ENCODE measurements at places on chromosomes 13 and 19.

GRCh38 chr19:50646074-50646807 is 3.0 kb upstream of the C19orf81 start:
- DNase-seq: no peak

DNA sequence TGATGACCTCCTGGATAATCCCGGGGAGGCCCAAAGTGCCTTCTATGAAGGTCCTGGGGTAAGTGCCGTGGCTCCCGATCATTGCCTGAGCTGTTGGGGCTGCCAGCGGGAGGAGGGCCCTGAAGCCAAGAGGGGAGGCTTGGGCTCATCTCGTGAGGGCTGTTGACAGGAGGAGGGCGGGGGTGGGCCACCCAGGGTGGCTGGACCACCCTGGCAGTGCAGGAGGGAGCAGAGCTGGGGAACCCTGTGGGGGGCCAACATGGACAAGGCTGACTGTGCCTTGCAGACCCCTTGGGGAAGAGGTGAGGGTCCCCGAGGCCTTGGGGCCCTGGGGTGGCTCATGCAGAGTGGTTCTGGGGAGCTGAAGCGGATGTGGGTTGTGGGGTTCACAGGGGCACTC is 37.4 kb upstream of the EHD2 start:
- DNase-seq: no peak

DNA sequence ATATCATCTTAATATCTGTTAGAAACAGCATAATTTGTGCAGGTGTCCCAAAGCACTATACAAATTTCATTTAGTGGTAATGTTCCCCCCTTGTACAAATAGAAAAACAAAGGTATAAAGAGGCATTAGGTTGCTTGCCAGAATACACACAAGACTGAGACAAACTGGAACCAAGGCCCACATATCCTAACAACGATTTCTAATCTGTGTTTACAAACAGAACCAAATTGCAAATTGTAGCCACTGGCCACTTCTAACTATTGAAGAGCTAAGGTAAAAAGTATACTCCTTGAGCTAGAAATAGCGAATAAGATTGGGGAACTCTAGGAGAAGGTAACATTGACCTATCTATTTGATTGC is 526.1 kb downstream of the KLF12 start:
- DNase-seq: no peak

- DNase-seq: no peak
Observed at GRCh38 chr13:39129213-39129612, 91.0 kb downstream of the NHLRC3 start.

DNA sequence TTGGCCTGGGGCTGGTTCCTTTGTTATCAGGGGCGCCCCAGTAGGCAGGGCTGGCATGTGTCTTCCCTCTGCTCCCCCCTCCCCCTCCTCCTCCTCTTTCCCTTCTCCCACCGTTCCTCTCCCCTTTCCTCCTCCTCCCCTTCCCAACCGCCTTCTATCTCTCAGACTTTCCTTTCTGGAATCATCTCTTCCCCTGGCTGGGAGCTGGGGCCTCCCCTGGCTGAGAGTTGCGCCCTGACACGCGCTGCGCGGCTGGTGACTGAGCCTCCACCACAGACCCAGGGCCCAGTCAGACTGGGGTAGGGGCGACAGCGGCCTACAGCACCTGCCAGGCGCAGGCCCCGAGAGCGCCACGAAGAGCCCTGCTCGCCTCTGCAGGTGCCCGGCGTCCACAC is 2.8 kb downstream of the PNMA8B start:
- no peak for DNase-seq

- no peak for DNase-seq
Observed at GRCh38 chr13:101429733-101430132, 13.4 kb upstream of the NALCN start.

GRCh38 chr13:33076001-33076992 is 60.1 kb downstream of the KL start:
- DNase-seq: no peak

DNA sequence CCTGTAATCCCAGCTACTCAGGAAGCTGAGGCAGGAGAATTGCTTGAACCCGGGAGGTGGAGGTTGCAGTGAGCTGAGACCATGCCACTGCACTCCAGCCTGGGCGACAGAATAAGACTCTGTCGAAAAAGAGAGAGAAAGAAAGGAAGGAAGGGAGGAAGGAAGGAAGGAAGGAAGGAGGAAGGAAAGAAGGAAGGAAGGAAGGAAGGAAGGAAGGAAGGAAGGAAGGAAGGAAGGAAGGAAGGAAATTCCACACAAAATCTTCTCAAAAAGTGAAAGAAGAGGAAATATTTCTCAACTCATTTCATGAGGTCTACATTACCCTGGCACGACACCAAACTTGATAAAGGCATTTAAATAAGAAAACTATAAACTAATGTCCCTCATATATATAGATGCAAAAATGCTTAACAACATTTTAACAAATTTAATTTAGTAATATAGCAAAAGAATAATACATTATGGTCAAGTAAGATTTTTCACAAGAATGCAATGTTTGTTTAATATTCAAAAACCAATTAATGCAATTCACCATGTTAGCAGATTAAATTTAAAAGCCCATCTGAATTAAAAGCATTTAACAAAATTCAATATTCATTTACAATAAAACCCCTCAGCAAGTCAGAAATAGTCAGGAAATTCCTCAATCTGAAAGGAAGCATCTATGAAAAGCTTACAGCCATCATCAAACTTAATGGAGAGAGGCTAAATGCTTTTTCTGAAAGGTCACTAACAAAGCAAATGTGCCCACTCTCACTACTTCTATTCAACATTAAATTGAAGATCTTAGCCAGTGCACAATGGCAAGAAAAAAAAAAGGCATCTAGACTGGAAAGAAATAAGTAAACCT is 12.0 kb upstream of the CPB2 start:
- DNase-seq: no peak
